Omental fat pad (tissue), 4 donors: ENCODE measurements at places on chromosomes 6 and 20. TPM values are rescaled to one million over a fixed set of nuclear protein-coding genes. Genes with fewer than 3 reads are reported as not detected.

The SLC13A3 gene
- total RNA-seq = 1.2 TPM

The CCDC28A gene
- total RNA-seq = 10.1 TPM

The PNLDC1 gene
- not detected for total RNA-seq

GRCh38 chr6:163992701-163993100, 578.2 kb downstream of the QKI start:
- DNase-seq = no peak

The ARHGAP40 gene
- not detected for total RNA-seq

GRCh38 chr6:116208056-116208785, 45.7 kb downstream of the TSPYL4 start:
- no peak for DNase-seq

GRCh38 chr6:20698675-20699074, 164.4 kb downstream of the CDKAL1 start:
- DNase-seq = no peak
